ENCODE measurements at places on chromosomes 11 and 22.

- no peak for DNase-seq
Observed at GRCh38 chr11:2563213-2564007, 118.6 kb downstream of the KCNQ1 start.

GRCh38 chr22:38177926-38178604 is 3.6 kb downstream of the PLA2G6 start:
- DNase-seq, result peak; percentile 85

- DNase-seq, result peak; percentile 100
Observed at GRCh38 chr22:50474710-50475651, at the start of gene SBF1. Gene SBF1 (minus strand): TSS chr22:50475035. CDS start chr22:50474840, 195 bp downstream.

DNA sequence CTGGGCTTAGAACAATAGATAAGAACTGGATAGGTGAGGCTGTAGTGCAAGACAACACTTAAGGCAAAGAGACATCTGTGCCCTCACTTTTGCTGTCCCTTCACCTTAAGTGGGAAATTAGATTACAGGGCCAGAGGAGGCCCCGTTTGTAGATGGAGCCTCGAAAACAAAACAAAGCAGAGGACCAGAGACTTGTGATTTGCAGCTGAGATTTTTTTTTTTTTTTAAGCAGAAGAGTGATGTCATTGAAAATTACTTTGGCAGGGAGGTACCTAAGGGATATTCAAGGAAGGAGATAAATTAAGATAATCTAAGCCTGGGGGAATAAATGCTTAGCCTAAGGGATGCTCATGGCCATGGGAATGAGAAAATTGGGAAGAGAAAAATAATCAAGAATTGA is 31.4 kb downstream of the ZC3H12C start:
- DNase-seq, result no peak

DNA sequence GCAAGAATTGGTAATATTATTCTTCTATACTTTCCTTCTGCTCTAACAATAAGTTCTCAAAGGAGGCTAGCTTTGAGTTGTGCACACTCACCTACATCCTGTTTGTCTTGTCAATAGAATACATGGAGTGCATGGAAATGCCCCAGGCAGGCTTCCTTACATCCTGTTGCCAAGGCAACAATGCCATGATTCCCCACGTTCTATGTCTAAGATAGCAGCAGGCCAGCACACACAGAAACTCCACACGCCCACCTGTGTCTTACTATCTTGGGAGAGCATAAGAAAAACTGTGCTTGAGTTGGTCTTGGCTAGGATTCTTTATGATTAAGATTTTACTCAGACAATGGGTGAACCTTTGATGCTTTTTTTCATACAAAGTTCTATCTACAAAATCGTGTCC is 379.2 kb downstream of the AASDHPPT start:
- DNase-seq, result no peak

DNA sequence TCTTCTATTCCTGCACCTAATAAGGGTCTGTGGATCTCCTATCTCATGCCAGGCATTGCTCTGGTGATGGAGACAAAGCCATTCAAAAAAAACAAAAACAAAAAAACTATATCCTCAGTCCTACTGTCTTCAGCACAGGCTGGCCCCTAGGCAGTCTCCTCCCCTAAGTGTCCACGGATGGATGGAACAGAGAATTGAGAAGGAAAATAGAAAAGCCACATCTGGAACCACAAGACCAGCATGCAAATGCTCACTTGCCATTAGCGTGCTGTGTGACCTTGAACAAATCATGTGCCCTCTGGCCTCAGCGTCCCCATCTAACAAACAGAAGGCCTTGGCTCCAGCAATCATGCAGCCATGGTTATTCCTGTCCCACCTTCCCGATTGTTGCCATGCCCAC is 32.7 kb upstream of the CD82 start:
- no peak for DNase-seq

- DNase-seq, result no peak
Observed at GRCh38 chr22:41528938-41529561, 15.2 kb downstream of the POLR3H start.

- no peak for DNase-seq
Observed at GRCh38 chr11:45050111-45050510, 96.3 kb upstream of the PRDM11 start.

All from AG08395 (cell line).